ENCODE measurements at places on chromosomes 11 and 22. TPM values are rescaled to one million over a fixed set of nuclear protein-coding genes. Genes with fewer than 3 reads are reported as not detected.
A peak's percentile ranks its signal among the peaks of the same experiment; 100 is the strongest.

Gene ARHGAP20
- not detected for total RNA-seq

- DNase-seq = no peak
These were observed 947.3 kb upstream of the TENM4 start for GRCh38 chr11:80388130-80388529.

GRCh38 chr11:124717421-124717785 is 22.3 kb upstream of the NRGN start:
- DNase-seq = no peak

DNA sequence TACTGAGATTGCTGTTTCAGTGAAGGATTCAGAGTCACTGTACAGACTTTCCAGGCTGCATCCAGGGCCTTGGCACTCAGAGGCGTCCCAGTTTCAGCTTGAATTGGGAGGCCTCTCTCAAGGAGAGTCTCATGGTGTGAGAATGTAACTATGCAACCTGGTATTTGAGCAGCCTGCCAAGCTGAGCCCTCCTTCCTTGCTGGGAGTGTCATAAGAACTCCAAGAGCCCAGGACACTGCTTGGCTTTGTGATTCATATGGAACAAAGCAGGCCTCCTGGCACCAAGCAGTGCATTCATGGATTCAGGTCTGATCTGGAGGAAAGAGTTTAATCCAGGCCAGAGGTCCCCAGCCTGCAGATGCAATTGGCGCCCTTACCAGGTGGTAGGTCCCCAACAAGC is 171.7 kb downstream of the DBX1 start:
- DNase-seq = peak; percentile 93

Gene PLAAT2
- not detected for total RNA-seq

- DNase-seq = no peak
These were observed 97.3 kb downstream of the C11orf87 start for GRCh38 chr11:109519253-109519652.

- DNase-seq = no peak
These were observed 10.4 kb upstream of the SEPTIN5 start for GRCh38 chr22:19703869-19704268.

DNA sequence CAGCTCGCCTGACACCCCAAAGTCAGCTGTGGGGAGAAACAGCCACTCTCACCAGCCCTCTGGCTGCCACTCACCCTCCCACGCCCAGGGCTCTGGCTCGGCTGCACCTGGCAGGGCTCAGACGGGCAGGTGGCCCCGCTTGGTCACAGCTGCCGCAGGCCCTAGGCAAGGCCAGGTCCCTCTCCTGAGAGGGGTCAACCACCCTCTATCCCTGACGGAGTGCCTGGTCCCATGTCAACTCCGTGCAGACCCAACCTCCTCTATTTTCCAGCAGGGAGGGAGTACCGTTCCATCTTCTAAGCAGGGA is 1.9 kb downstream of the MAP4K2 start:
- DNase-seq = no peak

- DNase-seq = peak; percentile 56
These were observed 126.4 kb upstream of the SYT13 start for GRCh38 chr11:45412521-45412920.
